ENCODE measurements at places on chromosomes 7 and 10.
A peak's percentile ranks its signal among the peaks of the same experiment; 100 is the strongest.

GRCh38 chr10:86031-86430, 36.9 kb upstream of the TUBB8 start:
- DNase-seq, result no peak

DNA sequence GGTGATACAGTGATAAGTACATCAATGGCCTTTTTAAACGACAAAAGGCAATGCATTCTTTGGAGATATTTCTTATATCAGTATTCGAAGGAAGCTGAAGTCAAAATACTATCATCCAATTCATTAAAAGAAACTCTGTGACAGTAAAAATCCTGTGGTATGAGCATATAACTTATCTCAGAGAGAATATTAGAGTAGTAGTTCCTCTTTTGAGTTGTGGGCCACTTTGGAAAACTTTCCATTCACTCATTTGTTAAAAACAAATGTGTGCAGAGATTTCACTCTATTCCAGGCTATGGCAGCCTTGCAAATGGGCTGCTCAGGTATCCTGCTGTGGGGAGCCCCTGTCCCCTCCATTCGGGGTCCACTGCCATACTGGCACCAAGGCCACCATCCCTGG, 55.3 kb upstream of the ZNF438 start:
- DNase-seq, result no peak

GRCh38 chr7:125857606-125858005, 928.0 kb upstream of the POT1 start:
- DNase-seq, result no peak

GRCh38 chr7:135811506-135811905, 62.9 kb upstream of the FAM180A start:
- no peak for DNase-seq

GRCh38 chr7:117188949-117189592, 133.8 kb downstream of the WNT2 start:
- no peak for DNase-seq

DNA sequence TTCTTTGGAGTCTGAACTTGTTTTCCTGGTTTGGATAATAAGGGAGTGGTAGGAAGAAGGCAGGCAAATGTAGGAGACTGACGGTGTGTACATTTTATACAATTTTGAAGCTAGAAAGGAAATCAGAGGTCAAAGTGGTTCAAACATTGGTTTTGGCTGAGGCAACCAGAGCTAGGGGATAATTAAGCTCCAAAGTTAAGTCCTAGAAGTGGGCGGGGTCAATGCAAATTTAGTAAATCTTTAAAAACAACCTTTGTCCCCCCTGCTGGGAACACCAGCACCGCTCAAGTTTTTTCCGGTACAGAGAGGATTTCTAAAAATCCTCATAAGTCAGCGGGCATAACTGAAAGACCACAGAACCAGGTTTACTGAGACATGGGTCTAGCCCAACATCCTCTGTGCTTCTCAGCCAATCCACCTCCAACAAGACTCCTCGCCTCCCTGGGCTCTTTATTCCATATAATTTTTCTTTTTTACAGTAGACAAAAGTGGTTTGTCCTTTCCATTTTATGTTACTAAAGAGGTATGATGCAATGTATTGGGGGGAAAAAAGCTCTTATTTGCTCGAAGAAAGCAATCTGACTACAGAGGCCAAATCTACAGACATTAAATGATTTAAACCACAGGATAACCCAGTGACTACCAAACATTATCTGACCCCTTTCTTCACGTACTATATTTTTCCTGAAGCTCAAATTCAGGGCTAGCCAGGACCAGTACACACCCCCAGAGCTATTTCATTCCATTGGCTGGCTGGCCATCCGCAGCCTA, 1.6 kb downstream of the GLUD1 start:
- DNase-seq, result no peak

DNA sequence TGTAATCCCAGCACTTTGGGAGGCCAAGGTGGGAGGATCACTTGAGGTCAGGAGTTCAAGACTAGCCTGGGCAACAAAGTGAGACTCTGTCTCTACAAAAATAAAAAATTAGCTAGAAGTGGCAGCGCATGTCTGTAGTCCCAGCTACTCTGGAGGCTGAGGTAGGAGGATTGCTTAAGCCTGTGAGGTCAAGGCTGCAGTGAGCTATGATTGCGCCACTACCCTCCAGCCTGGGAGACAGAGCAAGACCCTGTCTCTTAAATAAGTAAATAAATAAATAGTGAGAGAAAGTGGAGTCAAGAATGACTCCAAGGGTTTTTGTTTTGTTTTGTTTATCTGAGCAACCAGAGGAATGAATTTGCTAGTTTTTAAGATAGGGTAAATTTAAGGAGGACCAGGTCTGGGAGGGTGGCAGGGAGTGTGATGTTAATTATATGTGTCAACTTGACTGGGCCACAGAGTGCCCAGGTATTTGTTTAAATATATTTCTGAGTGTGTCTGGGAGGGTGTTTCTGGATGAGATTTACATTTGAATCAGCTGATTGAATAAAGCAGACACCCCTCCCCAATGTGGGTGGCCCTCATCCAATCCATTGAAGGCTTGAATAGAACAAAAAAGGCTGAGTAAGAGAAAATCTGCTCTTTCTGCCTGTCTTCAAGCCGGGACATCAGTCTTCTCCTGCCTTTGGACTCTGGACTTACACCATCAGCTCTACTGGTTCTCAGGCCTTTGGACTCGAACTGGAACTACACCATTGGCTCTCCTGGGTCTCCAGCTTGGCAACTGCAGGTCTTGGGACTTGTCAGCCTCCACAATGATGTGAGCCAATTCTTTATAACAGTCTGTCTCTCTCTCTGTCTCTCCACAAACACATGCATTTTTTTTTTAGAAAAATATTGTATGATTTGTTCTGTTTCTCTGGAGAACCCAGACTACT, 23.5 kb downstream of the IMPDH1 start:
- no peak for DNase-seq

DNA sequence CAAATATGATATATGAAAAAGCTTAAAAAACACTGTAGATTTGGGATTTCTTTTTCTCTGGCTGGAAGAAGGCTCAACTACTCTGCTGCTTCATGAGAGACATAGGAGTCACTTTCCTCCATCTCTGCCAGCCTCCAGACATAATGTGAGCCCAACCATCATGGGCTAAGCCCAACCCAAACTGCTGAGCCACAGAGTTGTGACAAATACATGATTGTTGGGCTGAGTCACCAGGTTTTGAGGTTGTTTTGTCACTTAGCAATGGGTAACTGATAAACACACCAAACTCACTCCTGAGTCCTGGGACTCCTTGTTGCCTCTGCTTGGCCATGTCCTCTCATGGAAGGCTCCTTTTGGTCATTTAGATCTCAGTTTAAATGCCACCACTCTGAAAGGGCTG, 381.8 kb upstream of the FZD8 start:
- DNase-seq, result peak; percentile 35

DNA sequence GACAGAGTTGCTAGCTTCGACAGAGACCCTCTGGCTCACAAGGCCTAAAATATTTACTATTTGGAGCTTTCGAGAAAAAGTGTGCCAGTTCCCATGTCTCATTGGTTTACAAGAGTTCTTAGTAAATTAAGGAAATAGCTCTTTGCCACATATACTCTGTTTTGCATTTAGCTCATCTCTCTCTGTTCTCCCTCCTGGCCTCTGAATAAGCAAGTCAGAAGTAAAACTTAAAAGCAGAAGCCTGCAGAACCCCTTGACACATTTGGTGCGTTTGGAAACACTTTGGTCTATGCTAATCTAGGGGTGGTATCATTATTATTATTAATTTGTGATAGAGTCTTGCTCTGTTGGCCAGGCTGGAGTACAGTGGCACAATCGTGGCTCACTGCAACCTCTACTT, 6.4 kb downstream of the CARD11 start:
- DNase-seq, result no peak

DNA sequence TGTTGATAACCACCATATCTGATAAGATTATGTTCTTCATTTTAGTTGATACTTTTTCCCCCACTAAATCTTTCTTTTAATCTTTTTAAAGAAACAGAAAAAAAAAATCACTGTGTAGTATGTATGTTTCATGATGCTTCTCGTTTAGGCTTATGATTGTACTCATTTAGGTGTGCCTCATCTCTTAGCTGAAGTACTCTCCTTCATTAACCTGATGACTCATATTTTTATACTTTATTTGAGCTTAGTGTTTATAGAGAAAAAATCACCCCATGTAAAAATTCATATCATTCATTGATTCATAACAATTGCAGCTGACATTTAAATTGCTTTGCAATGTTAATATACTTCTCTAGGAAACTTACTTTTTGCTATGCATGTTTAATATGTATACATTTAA, 158.9 kb downstream of the MLLT10 start:
- no peak for DNase-seq

DNA sequence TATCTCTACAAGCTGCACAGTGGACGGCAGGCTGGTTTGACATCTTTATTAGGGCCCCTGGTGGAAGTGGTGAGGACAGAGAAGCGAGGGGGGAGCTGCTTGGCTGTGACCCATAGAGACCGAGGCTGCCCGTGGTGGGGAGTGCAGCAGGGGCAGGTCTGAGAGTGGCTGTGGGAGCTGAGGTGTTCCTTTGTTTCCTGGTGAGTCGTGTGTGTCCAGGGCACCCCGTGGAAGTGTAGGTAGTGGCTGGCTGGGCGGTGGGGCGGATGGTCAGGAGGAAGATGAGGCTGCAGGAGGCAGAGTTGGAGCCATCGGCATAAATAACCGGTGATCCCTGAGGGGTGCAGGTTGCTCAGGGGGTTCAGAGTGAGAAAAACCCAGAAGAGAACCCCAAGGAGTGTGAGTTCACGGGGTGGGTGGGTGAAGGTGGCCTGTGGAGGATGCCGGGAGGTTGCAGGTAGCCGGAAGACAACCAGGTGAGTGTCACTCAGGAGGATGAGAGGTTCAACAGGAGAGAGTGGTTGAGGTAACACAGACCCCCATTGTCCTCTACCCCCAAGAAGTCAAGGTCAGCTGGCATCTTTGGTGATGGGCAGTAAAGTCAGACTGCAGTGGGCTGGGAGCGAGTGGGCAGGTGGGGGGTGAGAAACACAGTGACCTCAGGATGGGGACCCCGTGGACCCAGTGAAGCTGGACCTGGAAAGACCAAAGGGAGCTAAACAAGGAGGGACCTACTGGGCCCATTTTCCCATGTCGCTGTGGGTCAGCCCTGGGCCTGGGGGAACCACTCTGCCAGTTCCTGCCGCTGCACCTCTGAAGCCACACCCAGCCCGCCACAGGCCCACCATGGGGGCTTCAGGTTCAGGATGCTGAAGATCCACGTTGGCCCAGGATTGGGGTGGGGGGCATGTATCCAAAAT, 7.8 kb downstream of the ATP6V0E2 start:
- DNase-seq, result no peak

GRCh38 chr10:4199196-4199595, 414.2 kb upstream of the KLF6 start:
- DNase-seq, result no peak

GRCh38 chr7:81234896-81235295, 316.0 kb upstream of the SEMA3C start:
- DNase-seq, result no peak

DNA sequence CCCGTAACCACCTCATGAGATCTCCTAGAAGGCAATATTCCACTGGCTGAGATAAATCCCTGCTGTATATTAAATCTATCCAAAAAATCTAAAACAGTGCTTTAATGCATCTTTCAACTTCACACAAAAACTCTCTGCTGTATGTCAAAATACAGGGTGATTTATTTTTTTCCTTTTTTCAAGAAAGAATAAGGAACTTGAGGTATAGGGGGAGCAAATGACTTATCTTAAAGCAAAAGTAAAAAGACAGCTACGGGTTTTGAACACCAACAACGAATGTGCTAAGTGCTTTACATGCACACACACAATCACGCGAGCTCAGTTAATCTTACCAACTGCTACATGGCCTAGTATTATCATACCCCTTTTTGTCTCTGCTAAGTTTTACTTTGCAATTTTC, 168.9 kb upstream of the PHF14 start:
- no peak for DNase-seq

DNA sequence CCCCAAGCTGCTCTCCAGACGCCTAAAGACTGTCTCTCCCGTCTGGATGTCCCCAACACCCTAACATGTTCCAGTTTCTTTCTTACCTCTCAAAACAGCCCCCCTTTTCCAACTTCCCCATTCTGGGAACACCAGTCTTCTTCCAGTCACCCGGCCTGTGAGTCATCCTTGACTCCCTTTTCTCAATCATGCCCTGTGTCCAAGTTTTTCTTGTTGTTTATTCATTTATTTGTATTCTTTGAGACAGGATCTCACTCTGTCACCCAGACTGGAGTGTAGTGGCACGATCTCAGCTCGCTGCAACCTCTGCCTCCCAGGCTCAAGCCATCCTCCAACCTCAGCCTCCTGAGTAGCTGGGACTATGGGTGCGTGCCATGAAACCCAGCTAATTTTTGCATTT, 15.6 kb downstream of the SNX10 start:
- no peak for DNase-seq

DNA sequence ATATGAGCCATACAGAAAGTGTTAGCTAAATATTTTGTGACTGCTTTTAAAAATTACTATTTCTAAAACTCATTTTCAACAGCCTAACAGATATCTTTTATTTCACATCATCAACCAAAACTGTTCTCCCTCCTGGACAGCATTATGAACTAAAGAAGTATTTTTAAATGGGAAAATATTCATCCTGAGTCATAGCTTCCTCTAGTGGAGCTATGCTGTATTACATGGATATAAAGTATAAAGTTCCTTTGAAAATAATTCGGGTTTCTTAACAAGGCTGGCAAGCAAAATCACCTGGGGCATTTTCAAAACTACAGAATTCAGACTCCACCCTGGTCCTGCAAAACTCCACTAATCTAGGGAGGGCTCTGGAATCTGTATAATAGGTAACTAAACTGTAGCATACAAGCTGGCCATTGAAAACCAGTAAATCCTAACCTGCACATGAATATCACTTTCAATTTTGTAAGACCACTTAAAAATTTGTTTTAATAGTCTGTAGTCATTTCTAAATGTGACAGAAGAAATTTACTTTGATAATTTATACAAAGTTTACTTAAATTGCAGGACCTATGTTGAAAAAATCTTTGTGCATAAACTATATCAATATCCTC, 53.5 kb downstream of the SCIN start:
- no peak for DNase-seq

GRCh38 chr7:22565315-22565811, 65.4 kb upstream of the STEAP1B start:
- no peak for DNase-seq

GRCh38 chr7:2165610-2166594, 66.8 kb downstream of the MAD1L1 start:
- DNase-seq, result peak; percentile 65

DNA sequence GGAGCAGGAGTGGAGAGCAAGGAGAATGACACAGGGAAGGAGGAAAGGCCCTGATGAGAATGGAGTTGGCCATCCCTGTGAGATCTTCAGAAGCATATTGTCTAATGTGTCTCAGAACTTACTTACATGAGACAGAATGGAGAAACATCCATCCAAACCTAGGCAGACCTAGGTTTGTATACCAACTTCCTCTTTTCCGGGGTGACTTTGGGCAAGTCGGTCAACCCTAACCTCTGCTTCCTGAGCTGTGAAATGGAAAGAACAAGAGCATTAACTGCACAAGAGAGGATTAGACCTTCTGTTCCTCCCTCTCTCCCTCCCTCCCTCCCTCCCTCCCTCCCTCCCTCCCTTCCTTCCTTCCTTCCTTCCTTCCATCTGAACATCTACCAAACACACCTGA, 4.5 kb downstream of the GHRHR start:
- no peak for DNase-seq

All from right hindlimb (tissue), 1 donor.